Activated naive CD8-positive, alpha-beta T cell treated with anti-CD3 and anti-CD28 coated beads, Interleukin-2, amount 10 ng/mL, durations not matched to agents 7 days and 5 days (primary cell): ENCODE measurements at places on chromosomes 4 and X. TPM values are rescaled to one million over a fixed set of nuclear protein-coding genes. Genes with fewer than 3 reads are reported as not detected.

KIAA1210 gene
- not detected for total RNA-seq

ARAP2 gene
- 63.7 TPM for total RNA-seq

DNA sequence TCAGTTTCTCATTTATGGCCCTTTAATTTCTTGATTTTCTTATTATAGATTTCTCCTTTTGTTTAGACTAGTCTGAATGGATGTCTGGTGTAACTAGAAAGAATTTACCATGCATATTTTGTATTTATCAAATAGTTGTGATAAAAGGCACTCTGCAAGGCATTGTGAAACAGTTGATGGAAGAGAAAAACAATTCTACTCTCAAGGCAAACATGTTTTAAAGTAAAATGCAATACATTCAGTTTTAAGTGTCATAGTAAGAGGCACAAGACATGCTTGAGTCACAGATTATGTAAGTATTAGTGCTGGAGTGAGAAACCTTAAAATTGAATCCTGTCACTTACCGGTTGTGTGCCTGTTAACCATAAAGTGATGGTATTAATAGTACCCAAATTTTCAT, 283.3 kb upstream of the DKK2 start:
- H3K36me3 ChIP-seq: no peaks in the 10 kb centered on the region
- DNase-seq: no peak
- H3K4me1 ChIP-seq: no peaks in the 10 kb centered on the region
- H3K27me3 ChIP-seq: no peaks in the 10 kb centered on the region
- H3K27ac ChIP-seq: no peak overlapping the region

GRCh38 chr4:145827885-145828284, 110.7 kb downstream of the ZNF827 start:
- no peaks in the 10 kb centered on the region for H3K27me3 ChIP-seq
- H3K27ac ChIP-seq: peak overlapping the region; percentile 31
- H3K36me3 ChIP-seq: peaks cover 25% of the 10 kb centered on the region
- H3K4me3 ChIP-seq: no peak overlapping the region
- DNase-seq: no peak
